Substantia nigra (tissue), 51 donors: ENCODE measurements at places on chromosomes 7 and 10.

- no peak for DNase-seq
Measured at GRCh38 chr7:96921771-96922170, 83.6 kb upstream of the DLX6 start.

- DNase-seq, result no peak
Measured at GRCh38 chr7:44050915-44051560, 6.5 kb downstream of the DBNL start.

DNA sequence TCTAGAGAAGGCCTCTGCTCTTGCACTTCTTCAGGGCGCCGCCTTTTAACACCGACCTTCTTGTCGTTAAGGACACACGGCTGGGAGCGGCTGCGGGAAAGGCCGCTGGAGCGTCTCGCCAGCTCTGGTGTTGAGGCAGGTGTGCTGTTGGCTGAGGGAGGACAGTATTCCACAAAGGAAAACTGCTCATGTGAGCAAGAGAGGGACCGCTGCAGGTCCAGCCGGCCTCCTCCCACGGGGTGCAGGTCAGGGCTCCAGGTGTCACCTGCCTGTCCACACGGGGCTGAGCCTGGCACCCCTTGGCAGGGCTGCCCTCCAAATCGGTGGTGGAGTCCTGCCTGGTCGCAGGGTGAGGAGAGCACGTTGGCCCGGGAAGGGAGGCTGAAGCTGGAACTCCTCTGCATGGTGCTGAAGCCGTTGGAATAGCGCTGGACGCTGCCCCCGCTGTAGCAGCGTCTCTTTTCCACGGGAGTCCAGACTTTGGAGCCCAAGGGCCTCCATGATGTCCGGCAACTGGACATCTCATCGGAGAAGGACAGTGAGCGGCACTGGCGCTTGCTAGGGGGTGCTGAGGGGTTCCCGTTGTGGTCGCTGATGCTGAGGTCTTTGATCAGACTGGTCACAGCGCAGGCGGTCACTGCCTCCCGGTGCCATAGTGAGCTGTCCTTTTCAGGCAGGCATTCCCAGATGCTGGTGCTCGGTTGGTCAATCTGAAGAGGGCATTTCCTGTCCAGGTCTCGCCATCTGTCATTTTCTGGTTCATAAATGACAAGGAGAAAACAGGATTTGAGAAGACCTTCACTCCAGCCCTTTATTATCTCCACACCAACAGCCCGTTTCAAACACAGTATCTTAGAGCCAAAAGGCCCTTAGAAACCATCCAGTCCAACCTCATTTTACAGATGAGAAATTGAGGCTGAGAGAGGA lies 62.3 kb downstream of the FAM53B start:
- no peak for DNase-seq

- DNase-seq, result no peak
Measured at GRCh38 chr10:59887006-59887405, 19.4 kb downstream of the CCDC6 start.

- DNase-seq, result no peak
Measured at GRCh38 chr7:23044581-23044980, 30.7 kb upstream of the HYCC1 start.
